ENCODE measurements at places on chromosomes 3 and 15. TPM values are rescaled to one million over a fixed set of nuclear protein-coding genes. Genes with fewer than 3 reads are reported as not detected.

DNA sequence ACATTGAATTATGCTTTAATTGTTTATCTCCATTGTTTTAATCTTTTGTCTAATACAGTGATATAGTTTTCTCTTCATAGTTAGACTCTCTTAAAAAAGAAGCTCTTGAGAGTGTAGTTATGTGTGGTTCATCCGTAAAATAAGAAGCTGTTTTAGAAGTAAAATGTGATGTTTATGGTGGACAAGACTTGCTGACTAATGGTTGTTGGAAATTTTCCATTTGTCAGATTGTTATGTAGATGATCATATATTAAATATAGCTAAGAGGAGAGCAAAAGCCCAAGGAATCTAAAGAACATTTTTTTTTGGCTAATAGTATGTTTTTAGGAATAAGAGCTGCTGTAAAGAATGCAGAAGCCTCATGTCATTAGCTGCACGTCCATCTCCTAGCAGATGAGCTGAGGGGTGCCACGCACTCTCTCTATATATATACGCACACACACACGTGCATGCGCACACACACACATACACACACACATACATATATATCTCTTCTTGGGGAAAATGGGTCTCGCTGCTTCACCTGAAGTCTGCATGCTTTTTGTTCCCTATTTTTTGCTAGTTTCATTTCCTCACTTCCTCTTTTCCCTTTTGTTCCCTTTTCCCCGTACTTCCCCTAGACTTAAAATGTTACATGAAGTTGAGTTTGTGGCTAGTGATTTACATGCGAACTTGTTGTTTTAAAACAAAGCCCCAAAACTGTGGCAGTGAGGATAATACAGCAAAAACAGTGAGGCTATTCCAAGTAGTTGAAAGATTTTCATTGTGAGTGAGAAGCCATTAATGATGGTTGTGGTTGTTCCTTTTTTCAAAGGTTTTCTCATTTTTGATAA, 107.8 kb downstream of the MBNL1 start:
- DNase-seq, result no peak

DNA sequence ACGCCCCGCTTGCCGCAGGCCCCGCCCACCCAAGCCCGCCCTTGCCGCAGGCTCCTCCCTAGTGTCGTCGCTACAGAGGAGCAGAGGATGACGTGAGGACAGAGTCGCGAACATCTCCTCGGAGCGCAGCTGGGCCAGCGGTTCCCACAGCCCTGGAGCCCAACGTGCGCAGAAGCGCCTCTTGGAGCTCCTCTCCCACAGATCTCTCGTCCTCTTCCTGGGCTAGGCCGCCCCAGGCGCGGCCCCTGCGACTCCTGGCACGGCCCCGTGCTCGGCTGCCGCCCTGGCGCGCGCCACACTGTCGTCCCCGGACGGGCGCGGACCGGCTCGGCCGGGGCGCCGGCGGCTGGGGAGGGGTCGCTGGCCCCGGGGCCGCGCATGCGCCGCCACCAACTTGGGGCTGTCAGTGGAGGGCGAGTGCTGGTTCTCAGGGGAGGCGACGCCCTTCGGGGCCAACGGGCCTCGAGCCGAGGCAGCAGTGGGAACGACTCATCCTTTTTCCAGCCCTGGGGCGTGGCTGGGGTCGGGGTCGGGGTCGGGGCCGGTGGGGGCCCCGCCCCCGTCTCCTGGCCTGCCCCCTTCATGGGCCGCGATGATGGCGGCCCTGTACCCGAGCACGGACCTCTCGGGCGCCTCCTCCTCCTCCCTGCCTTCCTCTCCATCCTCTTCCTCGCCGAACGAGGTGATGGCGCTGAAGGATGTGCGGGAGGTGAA, at the start of gene TRPC1:
Gene TRPC1, plus strand, starts transcription at position 67 of the 714 bp plus-strand sequence. Its CDS starts 526 bp downstream, at position 593.
- DNase-seq, result peak; percentile 39

DNA sequence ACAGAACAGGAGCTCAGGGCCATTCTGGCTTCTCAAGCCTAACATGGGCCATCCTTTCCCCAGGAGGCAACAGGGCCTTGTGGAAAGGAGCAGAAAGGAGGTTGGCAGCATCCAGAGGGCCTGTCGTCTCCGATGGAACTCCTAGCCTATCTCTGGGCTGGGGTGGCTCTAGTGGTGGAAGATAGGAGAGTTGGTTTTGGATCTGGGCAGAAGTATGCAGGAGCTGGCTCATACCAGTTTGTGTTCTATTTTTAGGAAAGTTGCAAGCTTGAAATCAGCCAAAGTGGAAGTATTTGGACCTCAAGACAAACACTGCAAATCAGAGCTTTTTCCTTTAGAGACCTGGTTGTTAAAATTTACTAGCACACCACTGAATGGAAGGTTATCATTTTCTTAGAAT, 35.4 kb upstream of the XCR1 start:
- no peak for DNase-seq

GRCh38 chr15:65088643-65089021, 12.1 kb downstream of the KBTBD13 start:
- DNase-seq, result no peak

KCNH8 gene
- total RNA-seq, result not detected

DNA sequence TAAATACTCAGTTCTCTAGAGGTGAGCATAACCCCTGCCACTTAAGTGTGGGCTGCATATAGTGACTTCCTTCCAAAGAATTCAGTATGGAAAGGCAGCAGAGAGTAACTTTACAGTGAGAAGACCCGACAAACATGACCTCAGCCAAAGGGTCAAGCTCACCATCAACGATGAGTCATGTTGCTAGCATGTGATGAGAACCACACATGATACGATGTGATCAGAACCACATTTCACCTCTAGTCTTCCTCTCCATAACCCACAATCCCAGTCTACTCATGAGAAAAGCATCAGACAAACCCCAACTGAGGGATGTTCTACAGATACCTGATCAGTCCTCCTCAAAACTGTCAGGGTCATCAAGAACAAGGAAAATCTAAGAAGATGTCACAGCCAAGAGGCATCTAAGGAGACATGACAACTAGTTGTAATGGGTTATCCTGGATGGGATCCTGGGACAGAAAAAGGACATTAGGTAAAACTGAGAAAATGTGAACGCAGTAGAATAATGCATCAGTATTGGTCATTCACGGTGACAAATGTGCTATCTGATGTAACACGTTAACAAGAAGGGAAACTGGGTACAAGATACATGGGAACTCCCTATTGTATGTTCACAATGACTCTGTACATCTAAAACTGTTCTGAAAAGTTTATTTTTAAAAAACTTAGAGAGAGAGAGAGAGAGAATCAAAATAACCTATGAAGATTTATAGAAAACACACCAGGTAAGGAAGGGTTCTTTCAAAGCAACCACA, 28.3 kb downstream of the SEC61A1 start:
- no peak for DNase-seq

DNA sequence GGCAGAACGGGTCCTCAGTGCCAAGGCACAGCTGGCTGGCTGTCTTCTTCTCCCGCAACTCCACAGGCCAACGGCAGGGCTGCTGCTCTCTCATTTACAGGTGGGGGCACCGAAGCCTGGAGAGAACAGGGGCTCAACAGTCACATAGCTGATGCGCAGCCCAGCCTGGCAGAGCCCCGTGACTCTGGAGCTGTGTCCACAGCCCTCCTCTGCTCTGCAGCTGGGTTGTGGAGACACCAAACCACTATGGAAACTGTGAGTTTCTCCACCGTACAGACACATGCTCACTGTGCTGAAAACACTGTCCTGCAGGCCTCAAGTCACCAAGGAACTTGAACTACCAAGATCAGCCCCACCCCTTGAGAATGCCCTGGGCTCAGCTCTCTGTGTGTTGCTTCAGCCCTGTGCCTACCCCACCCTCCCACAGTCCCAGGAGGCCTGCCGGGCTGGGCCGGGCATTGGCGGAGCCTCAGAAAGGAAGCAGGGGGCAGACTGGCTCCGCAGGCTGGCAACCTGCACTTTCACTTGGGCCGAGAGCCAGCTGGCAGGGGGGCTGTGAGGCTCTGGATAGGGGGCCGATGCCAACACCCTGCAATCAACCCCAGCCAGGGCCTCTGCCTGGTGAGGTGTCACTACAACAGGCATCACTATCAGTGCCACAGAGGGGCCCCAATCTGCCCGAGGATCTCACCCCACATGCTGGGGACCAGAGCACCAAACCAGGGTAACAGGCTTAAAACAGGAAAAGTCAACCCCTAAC, 113.7 kb upstream of the RPL32 start:
- no peak for DNase-seq

P2RY13 gene
- not detected for total RNA-seq

DNA sequence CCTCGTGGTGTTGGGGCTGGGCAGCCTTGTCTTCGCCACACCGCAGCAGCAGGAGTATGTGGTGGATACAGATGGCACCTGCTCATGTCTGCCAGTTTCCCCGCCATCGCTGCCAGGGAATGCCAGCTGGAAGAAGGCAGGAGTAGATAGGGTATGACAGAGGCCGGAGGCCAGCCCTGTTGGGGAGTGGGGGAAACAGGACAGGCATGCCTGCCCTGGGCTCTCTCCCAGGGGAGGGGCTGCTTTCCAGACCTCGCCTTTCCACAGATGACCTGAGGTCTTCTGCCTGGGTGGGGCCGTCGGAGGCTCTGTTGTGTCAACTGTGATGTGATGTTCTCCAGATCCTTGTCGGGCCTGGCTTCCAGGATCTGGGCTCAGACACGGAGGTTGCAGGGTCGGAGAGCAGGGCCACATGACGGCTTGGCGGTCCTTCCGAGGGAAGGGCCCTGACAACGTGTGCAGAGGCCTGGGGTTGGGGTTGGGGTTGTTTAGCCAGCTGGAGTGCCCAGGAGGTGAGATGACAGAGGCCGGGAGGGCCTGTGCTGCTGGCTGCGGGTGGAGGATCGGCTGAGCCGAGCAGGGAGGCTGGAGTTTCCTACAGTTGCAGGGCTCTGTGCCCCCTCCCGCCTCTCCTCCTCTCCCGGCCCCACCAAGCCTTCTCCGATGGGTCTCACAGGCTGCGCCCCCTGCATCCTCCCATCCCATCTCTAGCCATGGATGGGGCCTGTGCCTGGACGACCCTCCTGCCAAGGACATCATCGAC, 102.0 kb downstream of the TBC1D2B start:
- no peak for DNase-seq

DNA sequence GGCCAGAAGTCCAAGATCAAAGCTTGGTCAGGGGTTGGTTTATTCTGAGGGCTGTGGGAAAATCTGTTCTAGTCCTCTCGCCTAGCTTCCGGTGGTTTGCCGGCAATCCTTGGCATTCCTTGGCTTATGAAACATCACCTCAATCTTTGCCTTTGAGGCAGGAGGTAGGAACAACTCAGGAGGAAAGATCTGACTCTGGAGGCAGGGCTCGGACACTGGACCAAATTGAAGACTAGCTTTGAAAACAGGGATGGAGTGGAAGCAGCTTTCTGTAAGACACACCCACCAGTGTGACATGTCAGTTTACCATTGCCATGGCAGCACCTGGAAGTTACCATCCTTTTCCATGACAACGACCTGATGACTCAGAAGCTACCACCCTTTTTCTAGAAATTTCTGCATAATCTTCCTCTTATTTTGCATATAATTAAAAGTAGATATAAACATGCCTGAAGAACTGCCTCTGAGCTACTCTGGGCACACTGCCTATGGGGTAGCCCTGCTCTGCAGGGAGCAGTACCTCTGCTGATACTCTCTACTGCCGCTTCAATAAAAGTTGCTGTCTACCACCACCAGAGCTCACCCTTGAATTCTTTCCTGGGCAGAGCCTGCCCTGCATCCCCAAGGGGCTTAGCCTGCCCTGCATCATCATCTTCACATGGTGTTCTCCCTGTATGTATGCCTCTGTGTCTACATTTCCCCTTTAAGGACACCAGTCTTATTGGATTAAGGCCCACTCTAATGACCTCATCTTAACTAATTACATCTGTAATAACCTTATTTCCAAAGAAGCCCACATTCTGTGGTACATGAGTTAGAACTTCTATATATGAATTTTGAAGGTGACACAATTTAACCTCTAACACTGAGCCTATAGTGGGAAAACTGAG, 38.3 kb upstream of the TM4SF4 start:
- DNase-seq, result no peak

CP gene
- not detected for total RNA-seq

DNA sequence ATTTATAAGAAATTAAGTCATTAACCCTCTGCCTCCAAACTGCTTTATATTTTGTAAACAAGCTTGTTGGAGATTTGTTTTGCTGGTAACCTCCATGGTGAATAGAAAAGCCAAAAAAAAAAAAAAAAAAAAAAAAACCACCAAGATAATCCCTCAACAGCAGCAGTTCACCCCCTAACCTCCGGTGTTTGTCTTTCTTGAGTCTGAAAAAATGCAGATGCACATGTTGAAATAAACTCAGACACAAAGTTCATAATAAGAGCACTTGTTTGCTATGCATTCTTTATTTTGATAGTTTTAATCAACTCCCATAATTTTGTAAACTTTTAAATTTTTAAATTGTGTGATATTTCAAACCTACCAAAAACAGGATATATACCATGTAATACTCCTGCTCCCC, 1.8 kb upstream of the PLCH1 start:
- no peak for DNase-seq

DNA sequence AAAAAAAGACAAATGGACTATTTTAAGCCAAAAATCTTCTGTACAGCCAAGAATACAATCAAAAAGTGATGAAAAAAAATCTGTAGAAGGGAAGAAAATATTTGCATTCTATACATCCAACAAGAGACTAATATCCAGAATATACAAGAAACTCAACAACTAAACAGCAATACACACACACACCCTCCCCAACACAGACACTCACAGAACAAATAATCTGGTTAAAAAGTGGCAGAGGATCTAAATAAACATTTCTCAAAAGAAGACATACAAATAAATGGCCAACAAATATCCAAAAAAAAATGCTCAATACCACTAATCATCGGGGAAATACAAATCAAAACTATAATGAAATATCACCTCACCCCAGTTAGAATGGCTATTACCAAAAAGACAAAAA, 209.0 kb upstream of the ZNF385D start:
- DNase-seq, result no peak

DNA sequence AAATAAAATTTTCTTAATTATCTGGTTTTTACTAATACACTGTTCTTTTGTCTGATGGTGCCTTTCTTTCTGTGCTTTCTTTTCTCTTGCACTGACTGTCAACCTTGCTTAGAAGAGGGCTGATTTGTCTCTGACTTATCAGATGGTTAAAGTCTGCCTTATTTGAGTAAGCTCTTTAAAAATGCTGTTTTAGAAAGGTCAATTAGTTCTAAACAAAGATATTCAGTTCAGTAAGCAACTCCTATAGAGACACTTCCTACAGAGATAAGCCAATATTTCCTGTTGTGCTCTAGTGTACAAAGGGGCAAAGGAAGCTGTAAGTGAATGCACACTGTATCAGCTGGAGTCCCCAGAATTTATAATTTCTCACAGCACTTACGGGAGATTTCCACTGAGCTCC, 153.4 kb upstream of the TSPAN3 start:
- no peak for DNase-seq

GRCh38 chr3:12891985-12892839, 50.8 kb upstream of the RPL32 start:
- peak; percentile 49 for DNase-seq

DNA sequence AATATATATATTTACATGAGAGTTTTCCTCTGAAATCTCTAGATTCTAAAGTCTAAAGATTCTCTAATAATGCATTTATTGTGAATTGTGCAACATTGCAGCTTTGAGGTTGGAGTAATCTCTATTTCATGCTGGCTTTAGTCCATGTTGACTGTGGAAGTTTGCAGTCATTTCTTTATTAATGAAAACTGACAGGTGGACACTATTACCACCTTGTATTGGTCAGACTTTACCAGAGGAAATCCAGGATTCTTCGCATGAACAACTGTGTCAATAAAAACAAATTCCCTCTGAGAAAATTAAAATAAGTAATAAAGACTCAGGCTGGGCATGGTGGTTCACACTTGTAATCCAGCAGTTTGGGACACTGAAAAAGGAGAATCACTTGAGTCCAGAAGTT, 274.1 kb downstream of the SHQ1 start:
- DNase-seq, result no peak

DAZL gene
- not detected for total RNA-seq

MYO5C gene
- total RNA-seq, result 2.4 TPM

TMEM207 gene
- not detected for total RNA-seq

Measured in activated CD4-positive, alpha-beta T cell treated with anti-CD3 and anti-CD28 coated beads, Interleukin-2, amount 10 ng/mL, durations not matched to agents 7 days and 5 days (primary cell).